Effector CD4-positive, alpha-beta T cell (primary cell): ENCODE measurements at places on chromosomes 4 and X.

DNA sequence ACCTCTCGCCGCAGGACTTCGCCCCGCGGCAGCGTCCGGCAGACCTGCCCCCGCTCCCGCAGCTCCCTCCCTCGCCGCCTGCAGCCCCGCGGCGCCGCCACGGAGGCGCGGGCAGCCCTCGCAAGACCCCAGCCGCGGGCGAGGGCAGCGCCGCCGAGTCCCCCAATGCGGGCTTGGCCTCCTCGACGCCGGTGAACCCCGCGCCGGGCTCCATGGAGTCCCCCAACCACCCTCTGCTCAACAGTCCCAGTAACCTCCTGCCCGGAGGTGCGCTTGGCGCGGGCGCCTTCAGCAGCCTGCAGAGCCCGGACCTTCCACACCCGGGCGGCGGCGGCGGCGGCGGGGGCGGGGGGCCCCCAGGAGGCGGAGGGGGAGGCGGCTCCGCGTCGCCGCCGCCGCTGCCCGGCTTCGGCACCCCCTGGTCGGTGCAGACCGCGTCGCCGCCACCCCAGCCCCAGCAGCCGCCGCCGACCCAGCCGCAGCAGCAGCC, 1.2 kb downstream of the CPEB2 start:
- no peak for DNase-seq

- DNase-seq, result no peak
Observed at GRCh38 chr4:105807496-105807895, 87.8 kb upstream of the NPNT start.

DNA sequence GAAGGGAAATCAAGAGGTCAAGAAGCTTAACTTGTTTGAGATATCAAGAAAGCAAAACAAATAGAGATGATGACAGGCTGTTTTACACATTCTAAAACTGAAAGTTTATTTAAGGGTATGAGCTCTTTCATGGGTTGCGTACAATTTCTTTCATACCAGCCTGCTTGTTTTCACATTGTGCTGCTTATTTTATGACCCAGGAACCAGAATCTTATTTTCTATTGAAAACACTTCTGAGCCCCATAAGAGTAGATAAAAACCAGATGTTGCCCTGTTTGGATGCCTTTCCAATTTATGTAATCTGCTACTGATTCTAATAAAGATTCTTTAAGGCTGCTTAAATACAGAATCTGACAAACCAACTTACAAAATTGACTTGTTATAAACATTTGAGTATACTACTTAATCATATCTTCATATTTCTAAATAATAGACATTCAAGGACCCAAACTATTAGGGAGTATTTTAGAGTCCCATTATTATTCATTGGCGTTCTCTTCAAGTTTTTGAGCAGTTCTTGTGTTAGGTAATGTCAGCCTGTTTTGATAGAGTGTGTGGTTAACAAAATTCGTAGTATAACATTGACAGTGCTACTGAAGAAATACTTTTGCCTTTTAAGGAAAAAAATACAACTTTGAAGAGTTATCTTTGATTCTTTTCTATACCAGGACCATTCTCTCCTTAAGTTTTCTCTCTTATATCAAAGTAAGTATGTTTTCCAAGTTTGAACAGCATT, 74.4 kb downstream of the PDLIM5 start:
- no peak for DNase-seq

DNA sequence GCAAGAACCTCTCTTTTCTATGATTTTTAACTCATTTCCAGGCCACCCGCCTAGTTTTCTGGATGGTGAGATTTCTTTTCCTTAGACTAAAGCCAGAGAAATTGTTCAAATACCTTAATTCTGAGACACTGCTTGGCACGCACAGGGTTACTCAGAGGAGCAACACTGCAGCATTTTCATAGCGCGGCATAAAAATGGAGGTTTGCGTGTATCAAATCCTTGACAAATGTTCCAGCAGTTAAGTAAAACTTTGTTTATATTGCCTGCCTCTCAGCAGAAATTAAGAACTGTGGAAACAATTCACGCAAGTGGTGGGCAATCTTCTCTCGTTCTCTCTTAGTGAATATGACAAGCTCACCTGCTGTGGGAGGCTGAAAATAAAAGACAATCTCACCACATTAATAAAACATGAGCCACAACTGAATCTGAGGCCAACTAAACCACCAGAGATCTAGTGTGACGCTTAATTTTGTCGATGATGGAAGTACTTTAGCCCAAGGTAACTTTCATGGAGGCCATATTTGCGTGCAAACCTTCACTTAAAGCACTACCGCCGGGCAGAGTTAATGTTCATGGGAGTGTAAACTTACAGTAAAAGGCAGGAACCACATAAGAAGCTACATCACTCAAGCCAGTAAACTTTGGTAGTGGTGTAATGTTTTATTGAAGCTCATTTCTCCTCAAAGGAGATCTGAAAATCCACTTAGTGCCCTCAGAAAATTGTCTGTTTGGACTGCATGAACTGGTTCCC, 894.8 kb upstream of the EPHA5 start:
- DNase-seq, result no peak

DNA sequence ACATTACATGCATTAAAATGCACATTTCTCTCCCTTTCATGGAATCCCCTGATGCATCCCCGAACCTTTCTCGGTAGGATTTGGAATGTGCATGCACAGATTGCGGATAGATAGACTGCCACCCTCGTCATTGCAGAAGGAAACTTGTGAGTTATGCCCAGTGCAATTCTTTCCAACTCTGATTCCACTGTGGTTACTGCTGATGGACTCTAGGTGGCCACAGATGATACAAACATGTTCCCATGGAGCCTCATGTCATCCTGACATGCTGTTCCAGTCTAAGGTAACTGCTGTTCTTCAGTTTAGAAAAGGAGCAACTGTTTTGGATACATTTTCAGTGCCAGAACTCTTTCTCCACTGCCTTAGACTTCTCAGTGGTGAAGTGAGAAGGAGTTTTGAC, 9.1 kb upstream of the VCX3B start:
- DNase-seq, result no peak

- no peak for DNase-seq
Observed at GRCh38 chrX:44020693-44021092, 47.5 kb upstream of the NDP start.

- peak; percentile 83 for DNase-seq
Observed at GRCh38 chr4:38675146-38676121, 11.4 kb downstream of the KLF3 start.

DNA sequence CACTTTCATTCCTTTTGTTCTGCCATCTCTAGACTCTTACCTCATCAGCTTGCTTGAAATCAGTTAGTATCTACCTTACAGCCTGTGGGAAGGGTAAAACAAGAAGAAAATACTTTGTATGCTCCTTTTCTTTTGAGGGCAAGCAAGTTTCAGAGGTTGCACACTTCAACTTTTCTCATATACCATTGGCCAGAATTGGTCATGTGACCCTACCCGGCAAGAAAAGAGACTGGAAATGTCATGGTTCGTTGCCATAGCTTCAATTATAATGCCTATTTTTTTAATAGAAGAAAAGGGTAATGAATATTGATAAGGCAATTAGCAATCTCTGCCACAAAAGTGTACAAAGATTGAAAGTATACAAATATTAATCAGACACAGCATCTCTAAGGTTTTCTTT, 346.7 kb upstream of the TACR3 start:
- DNase-seq, result no peak

- DNase-seq, result peak; percentile 4
Observed at GRCh38 chrX:38166478-38167083, 54.1 kb downstream of the SRPX start.

DNA sequence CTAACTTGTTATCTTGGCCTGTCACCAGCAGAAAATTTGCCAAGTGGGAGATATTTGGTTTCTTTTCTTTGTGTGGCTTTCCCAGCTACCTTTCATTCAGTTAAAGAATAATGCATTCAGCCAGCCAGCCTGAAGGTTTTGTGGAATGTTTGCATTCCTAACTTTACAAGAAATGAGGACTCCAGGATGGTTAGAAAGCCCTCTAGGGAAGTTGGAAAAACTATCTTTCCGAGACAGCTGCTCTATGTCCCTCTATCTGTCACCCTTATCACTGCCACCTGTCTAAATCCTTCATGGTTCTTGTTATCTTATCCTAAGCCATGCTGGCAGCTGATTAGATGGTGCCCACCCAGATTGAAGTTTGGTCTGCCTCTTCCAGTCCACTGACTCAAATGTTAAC, 384.2 kb downstream of the SH3BGRL start:
- DNase-seq, result no peak

GRCh38 chr4:148196164-148196563, 246.1 kb downstream of the NR3C2 start:
- DNase-seq, result no peak

- no peak for DNase-seq
Observed at GRCh38 chr4:186204103-186204559, 12.8 kb downstream of the CYP4V2 start.

DNA sequence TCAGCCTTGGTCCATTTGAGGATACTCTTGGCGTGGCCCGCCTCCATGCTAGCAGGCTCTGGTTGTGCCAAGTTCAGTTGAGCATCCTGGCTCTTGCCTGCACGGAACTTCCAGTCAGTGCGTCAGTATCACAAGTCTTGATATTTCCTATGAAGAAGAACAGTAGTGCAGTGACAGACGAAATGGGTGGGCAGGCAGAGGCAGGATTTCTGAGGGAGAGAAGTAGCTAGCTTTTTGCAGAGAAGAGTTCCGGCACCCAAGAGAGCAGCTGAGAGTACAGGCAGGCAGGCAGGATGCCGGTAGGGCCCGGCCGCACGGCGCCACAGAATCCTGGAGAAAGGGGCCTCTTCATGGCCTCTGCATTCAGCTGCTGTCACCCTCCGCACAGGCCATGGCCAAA, 56.1 kb upstream of the MSANTD1 start:
- DNase-seq, result no peak

DNA sequence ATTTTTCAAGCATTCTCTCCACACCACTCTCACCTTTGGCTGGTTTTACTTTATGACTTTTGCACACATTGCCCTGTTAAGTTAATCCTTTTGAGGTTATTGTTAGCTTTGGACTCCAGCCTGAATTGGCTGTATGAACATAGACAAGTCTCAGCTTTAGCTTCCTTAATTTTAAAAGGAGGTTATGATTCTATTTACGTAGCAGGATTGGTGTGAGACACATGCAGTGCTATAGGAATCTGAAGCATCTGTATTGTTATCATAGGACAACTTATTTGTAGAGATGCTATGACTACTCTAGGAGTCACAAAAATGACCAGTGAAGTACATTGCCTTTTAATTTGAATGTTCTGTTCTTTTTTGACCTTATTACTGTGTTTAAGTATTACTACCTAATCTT, 15.7 kb downstream of the PGAM4 start:
- DNase-seq, result no peak

- DNase-seq, result no peak
Observed at GRCh38 chr4:86452924-86453531, 93.2 kb upstream of the MAPK10 start.
